ENCODE measurements at places on chromosomes 6 and 20. TPM values are rescaled to one million over a fixed set of nuclear protein-coding genes. Genes with fewer than 3 reads are reported as not detected.
A peak's percentile ranks its signal among the peaks of the same experiment; 100 is the strongest.

GRCh38 chr6:22254886-22255285 lies 42.0 kb downstream of the PRL start:
- DNase-seq = no peak
- no peak overlapping the region for H3K27ac ChIP-seq
- no peaks in the 10 kb centered on the region for H3K27me3 ChIP-seq
- H3K4me1 ChIP-seq = no peaks in the 10 kb centered on the region
- no peak overlapping the region for H3K4me3 ChIP-seq
- no peaks in the 10 kb centered on the region for H3K36me3 ChIP-seq

DNA sequence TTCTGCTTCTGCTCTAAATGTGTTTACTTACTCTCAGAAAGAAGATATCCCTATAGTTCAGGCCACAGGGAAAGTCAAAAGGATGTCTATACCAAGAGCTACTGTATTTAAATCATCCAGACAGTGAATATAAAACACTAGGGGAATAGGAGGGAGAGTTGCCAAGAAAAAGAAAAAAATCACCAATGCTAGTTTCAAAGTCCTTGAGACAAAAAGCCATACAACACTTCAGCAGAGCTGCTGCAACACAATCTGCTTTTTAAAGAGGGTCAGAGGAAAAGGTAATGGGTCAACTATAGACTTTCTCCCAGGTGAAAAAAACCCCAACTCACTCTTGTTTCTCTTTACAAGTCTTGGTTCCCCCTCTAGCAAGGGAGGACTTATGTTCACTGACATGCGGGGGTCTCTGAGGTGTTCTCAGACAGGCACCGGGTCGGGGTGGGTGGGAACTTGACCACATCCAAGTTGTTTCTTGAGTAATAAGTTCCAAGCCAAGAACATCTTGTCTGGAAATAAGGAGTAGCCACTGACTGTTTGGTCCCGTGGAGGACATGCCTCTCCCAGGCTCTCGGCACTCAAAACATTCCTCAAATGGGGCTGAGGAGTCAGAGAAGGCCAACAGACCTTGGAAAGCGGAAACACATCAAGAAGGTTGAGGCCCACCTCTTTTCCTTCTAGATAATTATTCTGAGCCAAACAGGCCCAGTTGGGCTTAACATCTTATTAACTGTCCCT lies 47.7 kb downstream of the GJA10 start:
- no peak overlapping the region for H3K4me3 ChIP-seq
- peak overlapping the region; percentile 74 for H3K27ac ChIP-seq
- peaks cover 77% of the 10 kb centered on the region for H3K4me1 ChIP-seq
- no peaks in the 10 kb centered on the region for H3K27me3 ChIP-seq
- H3K36me3 ChIP-seq = peaks cover 9% of the 10 kb centered on the region
- DNase-seq = no peak

DNA sequence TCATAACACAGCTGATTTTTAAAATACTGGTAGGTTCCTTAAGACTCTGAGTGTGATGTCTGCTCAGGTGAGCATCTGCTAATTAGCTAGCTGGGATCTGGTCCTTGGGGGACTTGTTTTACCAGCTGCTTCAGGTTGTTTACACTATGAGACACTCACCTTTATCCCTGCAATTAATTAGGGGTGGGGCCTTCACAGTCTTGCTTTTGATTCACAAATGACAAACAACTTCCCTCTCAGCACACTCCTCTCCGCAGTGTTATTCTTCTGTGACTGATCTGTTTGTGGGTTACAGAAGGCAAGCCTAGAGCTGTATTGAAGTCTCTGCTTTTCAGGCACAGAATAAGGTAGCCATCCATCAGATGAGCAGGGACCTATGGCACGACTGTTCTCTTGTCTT lies 62.0 kb upstream of the CD83 start:
- H3K4me1 ChIP-seq = no peaks in the 10 kb centered on the region
- H3K27me3 ChIP-seq = peaks cover 32% of the 10 kb centered on the region
- no peak for DNase-seq
- no peak overlapping the region for H3K4me3 ChIP-seq
- H3K36me3 ChIP-seq = no peaks in the 10 kb centered on the region
- H3K27ac ChIP-seq = no peak overlapping the region

- no peak for DNase-seq
- peaks cover 2% of the 10 kb centered on the region for H3K36me3 ChIP-seq
- no peak overlapping the region for H3K4me3 ChIP-seq
Measured at GRCh38 chr6:53067849-53068361, 2.7 kb downstream of the FBXO9 start.

GRCh38 chr20:23269954-23270353 lies 80.6 kb upstream of the NXT1 start:
- no peak overlapping the region for H3K27ac ChIP-seq
- no peaks in the 10 kb centered on the region for H3K4me1 ChIP-seq
- H3K27me3 ChIP-seq = no peaks in the 10 kb centered on the region
- no peak for DNase-seq

- no peaks in the 10 kb centered on the region for H3K4me1 ChIP-seq
- DNase-seq = no peak
- no peaks in the 10 kb centered on the region for H3K27me3 ChIP-seq
- no peak overlapping the region for H3K4me3 ChIP-seq
- H3K27ac ChIP-seq = no peak overlapping the region
Measured at GRCh38 chr6:170250981-170251775, 39.7 kb downstream of the DLL1 start.

DNA sequence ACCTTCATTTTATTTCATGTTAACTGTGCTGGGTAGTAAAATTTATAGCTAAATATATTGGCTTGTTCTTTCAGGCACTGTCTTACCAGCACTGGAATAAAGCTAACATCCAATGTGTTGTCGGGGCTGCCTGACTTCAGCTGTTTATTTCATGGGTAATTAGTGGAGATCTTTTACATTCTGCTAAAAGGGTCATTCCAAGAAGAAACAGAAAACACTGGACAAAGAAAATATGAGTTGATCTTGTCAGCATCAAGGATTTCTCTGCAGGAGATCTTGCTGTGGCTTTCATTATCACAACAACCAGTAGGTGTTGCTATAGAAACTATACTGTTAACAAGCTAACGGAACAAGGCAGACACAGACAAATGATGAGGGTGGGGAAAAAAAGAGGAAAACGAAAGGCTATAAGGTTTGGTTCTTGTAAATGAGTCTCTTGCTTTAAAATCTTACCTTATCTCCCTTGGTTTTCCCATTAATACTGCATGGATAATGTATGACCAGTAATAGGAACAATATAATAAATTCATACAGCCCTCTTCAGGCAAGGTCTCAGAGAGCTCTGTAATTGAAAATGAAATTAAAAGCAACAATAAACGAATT lies 206.8 kb downstream of the SIM1 start:
- no peaks in the 10 kb centered on the region for H3K27me3 ChIP-seq
- no peaks in the 10 kb centered on the region for H3K36me3 ChIP-seq
- no peak for DNase-seq
- H3K27ac ChIP-seq = no peak overlapping the region
- H3K4me1 ChIP-seq = peaks cover 6% of the 10 kb centered on the region

- peaks cover 3% of the 10 kb centered on the region for H3K36me3 ChIP-seq
- H3K27ac ChIP-seq = no peak overlapping the region
- H3K4me1 ChIP-seq = peaks cover 8% of the 10 kb centered on the region
- no peak for DNase-seq
Measured at GRCh38 chr6:158158748-158159147, 9.3 kb downstream of the SERAC1 start.

DNA sequence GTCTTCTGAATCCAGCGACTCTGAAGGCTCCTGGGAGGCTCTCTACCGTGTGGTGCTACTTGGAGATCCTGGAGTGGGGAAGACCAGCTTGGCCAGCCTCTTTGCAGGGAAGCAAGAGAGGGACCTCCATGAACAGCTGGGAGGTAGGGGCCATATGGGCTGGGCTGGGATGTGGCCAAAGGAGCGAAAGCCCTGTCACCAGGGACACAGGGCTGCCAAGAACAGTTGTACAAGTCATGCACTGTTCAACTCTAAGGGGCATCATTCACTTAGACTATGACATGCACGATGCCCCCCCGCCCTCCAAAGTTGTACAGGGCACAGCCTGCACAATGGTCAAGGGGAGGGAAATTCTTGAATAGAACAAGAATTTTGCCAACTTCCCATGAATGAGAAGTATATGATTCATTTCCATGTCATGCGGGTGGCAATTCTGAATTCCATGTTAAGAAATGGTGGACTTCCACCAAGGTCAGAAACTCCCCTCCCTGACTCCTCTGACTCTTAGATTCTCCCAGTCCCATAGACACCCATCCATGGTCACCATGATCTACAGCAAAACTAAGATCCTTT lies 1.6 kb downstream of the REM1 start:
- DNase-seq = no peak
- no peak overlapping the region for H3K4me3 ChIP-seq
- H3K27ac ChIP-seq = no peak overlapping the region
- peaks cover 3% of the 10 kb centered on the region for H3K36me3 ChIP-seq

DNA sequence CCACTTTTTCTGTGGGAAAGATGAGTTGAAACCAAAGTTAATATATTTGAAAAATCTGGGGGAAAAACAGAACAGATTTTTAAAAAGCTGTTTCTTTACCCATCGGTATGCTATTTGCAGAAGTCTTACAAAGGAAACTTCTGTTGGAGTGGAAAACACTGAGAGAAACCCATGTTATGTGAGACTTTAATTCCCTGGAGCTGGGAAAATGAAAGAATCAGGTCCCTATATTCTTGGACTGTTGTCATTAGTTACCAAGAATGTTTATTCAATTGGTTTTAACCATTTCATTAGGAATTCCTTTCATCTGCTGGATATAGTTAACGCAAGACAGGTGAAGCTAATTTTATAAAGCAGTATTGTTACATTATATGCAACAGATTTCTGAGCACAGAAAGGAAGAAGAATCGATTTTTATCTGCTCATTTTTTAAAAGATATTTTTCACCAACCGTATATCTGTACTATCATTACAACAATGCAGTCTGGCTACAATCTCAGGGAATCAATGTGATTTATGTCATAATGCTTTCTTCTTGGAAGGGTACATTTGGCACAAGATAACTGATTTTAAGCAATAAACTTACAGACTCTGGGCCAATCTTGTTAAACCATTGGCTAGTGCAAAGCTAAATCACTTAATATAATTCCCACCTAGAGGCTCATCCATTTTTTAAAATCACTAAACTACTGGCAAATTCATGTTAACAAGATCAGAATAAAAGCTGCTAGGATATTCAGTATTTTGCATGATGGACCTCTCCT lies 170.0 kb downstream of the MOXD1 start:
- H3K27ac ChIP-seq = no peak overlapping the region
- H3K4me3 ChIP-seq = no peak overlapping the region
- H3K4me1 ChIP-seq = no peaks in the 10 kb centered on the region

DNA sequence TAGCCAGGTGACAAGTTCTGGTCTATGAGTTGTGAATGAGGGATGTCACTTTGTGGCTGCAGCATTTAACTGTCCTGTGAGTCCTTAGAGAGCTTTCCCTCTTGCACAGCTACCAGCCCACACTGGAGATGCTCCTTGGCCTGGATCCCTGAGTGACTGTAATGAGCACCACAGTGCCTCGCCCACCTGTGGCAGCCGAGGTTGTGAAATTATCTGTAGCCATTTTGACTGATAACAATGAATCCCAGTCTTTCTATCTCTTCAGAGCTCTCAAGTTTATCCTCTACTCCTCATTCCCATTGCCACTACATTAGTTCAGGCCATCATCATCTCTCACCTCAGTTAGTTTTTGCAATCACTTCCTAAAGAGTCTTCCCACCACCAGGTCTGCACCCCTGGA lies 41.3 kb upstream of the BEND3 start:
- no peak for DNase-seq
- H3K27ac ChIP-seq = no peak overlapping the region
- H3K4me1 ChIP-seq = no peaks in the 10 kb centered on the region
- H3K4me3 ChIP-seq = no peak overlapping the region
- no peaks in the 10 kb centered on the region for H3K27me3 ChIP-seq
- no peaks in the 10 kb centered on the region for H3K36me3 ChIP-seq

DNA sequence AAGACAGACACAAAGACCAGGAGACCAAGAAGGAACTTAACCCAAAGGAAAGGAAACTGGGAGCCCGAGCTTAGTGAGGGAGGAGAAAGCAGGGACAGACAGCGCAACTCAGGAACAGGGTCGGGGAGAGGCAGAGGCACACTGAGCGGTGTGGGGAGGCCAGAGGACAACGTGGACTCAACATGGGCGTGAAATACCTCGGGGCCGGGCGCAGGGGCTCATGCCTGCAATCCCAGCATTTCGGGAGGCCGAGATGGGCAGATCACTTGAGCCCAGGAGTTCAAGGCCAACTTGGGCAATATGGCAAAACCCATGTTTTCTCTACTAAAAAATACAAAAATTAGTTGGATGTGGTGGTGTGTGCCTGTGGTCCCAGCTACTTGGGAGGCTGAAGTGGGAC lies 5.7 kb upstream of the RPS6KA2 start:
- H3K27ac ChIP-seq = no peak overlapping the region
- H3K27me3 ChIP-seq = peaks cover 53% of the 10 kb centered on the region
- no peaks in the 10 kb centered on the region for H3K36me3 ChIP-seq
- H3K4me1 ChIP-seq = peaks cover 15% of the 10 kb centered on the region

DNA sequence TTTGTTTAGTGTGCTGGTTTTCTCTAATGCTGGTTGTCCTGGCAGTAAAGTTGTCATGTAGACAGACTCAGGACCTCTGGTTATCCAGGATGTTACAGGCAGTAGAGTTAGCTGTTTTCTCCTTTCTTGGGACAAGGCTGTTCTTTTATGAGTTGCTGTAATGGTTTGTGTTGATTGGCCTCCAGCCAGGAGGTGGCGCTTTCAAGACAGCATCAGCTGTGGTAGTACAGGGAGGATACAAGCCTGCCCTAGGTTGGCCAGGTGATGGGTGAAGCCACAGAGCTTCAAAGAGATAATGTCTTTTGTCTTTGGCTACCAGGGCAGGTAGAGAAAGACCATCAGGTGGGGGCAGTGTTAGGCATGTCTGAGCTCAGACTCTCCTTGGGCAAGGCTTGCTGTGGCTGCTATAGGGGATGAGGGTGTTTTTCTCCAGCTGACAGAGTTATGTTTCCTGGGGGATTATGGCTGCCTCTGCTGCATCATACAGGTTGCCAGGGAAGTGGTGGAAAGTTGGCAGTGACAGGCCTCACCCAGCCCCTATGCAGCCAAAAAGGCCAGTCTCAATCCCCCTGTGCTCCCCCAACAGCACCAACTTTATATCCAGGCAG lies 127.2 kb upstream of the TAB2 start:
- peaks cover 37% of the 10 kb centered on the region for H3K4me1 ChIP-seq
- H3K4me3 ChIP-seq = no peak overlapping the region
- peaks cover 24% of the 10 kb centered on the region for H3K36me3 ChIP-seq
- DNase-seq = peak; percentile 69
- peak overlapping the region; percentile 26 for H3K27ac ChIP-seq

GRCh38 chr20:21503345-21503744 lies 10.5 kb downstream of the NKX2-2 start:
- peaks cover 34% of the 10 kb centered on the region for H3K4me1 ChIP-seq
- H3K27ac ChIP-seq = no peak overlapping the region
- H3K4me3 ChIP-seq = peak overlapping the region; percentile 42

PTGIS gene
- total RNA-seq = 1.8 TPM

SAYSD1 gene
- 22.0 TPM for total RNA-seq

PRKN gene
- total RNA-seq = 2.8 TPM

ZKSCAN8 gene
- 29.8 TPM for total RNA-seq

TRIM15 gene
- 0.84 TPM for total RNA-seq

Measured in activated T-cell treated with anti-CD3 and anti-CD28 coated beads, Interleukin-2, amount 50 U/mL, for 72 hours (primary cell).